Muscle of arm (tissue), 14 donors: ENCODE measurements at places on chromosomes 5 and 9. TPM values are rescaled to one million over a fixed set of nuclear protein-coding genes. Genes with fewer than 3 reads are reported as not detected.

Gene IFNA2
- not detected for polyA plus RNA-seq

Gene EPB41L4A
- 8.1 TPM for polyA plus RNA-seq

Gene RAB3C
- polyA plus RNA-seq, result 0.64 TPM

Gene ZNF454
- polyA plus RNA-seq, result not detected

Gene C7
- polyA plus RNA-seq, result 2.6 TPM

Gene GDA
- polyA plus RNA-seq, result 0.54 TPM

Gene DCAF12
- polyA plus RNA-seq, result 31.3 TPM

Gene PALM2AKAP2
- polyA plus RNA-seq, result 29.7 TPM

Gene CCL19
- polyA plus RNA-seq, result 0.17 TPM

Gene MLANA
- polyA plus RNA-seq, result not detected

Gene HTR4
- polyA plus RNA-seq, result not detected

Gene PCDHGB2
- polyA plus RNA-seq, result 2.6 TPM

Gene PCDHGA10
- 1.8 TPM for polyA plus RNA-seq

Gene SLC6A3
- polyA plus RNA-seq, result not detected

Gene FBP2
- polyA plus RNA-seq, result 77.1 TPM

Gene SMIM23
- polyA plus RNA-seq, result not detected

Gene RXFP3
- polyA plus RNA-seq, result not detected

Gene UBAC1
- 40.6 TPM for polyA plus RNA-seq

Gene PRR16
- polyA plus RNA-seq, result not detected

Gene SYNPO
- polyA plus RNA-seq, result 34.1 TPM

Gene TAL2
- polyA plus RNA-seq, result 14.0 TPM

Gene LCN12
- polyA plus RNA-seq, result 1.4 TPM
